ENCODE measurements at places on chromosomes 2 and 18.

DNA sequence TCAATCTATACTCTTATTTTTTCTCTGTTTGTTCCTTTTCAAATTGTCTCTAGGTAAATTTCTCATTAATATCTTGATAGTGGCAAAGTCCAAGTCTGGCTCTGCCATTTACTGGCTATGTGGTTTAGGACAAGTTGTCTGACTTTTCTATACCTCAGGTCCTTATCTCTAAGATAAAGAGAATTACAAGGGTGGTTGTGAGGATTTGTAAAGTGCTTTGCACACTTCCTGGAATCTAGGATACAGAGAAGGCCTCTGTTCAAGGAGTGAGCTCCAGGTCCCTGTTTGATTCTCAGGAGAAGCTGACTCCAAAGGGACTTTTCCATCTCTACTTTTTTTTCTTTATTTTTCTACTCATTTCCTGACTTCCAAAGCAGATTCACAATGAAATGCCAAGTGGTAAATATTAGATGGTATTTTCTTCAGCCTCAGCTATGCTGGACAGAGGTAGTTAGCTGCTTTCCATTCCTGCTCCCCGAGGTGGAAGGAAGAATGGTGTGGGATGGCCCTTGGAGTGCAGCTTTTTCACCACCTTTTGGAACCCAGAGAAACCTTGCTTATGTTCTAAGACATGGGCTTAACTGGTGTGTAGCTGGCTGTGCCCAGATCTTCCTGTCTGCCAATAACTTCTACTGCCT, 90.5 kb downstream of the GALNT1 start:
- DNase-seq, result no peak

DNA sequence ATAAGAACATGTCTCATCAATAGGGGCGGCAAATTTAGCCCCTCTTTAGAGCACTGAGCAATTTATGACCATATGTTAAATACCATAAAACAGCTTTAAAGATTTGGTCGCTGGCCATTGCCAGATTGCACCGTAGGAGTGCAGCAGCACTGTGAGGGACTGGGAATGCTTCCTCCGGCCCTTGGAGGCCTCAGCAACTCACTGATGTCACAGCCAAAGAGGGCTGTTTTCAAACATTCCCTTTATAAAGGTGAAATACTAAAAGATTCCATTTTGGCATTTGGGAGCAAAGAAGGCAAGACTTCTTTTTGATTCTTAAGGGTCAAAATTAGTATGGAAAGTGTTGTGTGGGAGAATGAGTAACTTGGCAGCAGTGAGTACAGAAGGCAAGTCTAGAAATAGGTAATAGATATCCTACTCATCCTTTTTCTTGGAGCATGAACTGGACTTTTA, 63.7 kb downstream of the BABAM2 start:
- no peak for DNase-seq

DNA sequence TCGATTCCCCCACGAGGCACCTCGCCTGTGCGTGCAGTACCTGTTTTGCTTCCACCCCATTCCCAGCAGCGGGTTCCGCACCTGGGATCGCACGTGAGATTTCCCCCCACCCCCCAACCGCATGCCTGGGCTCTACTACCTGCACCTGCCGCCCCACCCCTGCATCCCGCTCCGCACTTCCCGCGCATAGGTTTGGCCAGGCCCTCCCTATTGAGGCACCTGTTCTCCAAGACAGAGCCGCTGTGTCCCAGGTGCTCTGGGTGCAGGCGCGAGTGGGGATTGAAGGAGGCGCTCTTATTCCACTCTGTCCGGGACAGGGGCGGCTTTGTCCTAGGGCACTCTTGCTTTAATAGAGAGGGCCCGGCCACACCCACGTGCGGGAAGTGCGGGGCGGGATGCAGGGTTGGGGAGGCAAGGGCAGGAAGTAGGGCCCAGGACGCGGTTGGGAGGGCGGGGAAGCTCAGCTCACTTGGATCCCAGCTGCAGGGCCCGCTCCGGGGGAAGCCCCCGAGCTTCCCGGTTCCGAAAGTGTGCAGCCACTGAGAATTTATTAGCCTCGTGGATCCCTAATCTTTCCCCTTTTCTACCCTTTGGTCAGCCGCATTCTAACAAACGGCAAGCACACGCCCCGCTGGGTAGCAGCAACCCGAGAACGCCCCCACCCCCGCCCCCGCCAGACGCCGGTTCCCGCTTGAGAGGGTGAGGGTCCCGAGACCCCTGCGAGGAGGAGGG, 670 bp upstream of the MOCOS start:
- no peak for DNase-seq

DNA sequence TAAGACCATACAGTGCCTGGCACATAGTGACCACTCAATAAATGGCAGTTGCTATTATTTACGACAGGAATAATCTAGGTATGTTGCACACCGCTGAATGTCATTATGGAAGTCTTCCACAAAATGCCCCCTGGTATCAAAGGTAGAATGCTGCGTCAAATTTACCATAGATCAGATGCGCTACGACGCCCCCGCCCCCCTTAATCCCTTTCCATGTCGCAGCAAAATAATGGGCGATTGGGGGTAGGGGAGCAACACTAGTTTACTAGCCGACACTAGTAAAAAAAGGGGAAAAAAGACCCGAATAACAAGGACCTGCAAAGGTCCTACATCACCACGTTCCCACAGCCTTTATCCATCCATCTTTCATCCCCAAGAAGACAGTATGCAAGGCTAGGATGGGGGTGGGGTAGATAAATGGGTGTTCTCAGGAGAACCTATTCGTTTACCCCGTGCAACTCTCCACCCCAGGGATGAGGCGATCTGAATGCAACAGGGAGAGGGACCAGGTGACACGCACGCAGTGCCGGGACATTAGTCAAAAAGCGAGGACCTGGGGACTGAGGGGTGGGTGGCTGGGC, 455 bp downstream of the PREPL start:
- no peak for DNase-seq

- no peak for DNase-seq
Measured at GRCh38 chr2:229922449-229923386, at the start of gene FBXO36. TSS of gene FBXO36 (plus strand) at chr2:229922503. CDS start at chr2:229922514, 11 bp downstream.

DNA sequence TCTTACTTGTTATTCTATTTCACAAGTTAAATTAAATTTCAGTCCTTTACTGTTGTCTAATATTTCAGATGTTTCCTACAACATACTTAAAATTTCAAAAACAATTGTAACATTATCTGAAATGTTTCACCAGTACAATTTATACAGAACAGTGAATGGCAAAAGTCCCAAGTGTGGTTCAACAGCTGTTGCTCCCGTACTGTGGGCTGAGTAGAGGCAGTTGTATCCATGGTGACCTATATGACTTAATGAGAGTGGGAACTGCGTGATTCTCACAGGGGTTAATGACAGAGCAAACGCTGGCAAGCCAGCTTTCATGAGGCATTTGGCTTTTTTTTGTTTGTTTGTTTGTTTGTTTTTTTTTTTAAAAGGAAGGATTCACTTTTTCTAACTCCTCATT, 5.3 kb upstream of the PLCL1 start:
- no peak for DNase-seq

DNA sequence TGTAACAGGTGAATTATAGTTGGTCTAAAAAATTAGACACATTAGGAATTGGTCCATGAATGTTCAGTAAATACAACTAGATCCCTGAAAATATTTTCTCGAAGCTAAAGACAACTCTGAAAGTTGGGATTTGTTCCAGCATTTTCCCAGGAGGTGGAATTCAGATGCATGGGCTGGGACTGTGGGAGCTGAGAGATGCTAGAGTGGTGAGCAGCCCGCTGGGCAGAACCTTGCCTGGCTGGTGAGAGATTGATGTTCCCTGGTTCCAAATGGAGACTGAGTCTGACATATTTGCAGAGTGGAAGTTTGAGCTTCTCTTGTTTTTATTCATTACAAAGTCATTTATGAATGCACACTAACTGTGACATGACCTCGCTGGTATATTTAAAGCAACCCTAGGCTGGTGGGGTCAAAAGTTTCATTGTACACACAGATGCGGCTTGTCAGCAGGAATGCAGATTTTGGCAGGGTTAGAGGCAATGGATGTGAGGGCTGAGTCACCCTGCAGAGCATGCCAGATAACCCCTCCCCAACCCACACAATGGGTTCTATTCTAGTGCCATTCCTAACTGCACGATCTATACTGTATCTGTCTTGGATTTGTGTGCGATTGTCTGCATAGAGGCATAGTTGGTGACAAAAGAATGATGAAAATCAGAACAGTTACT, 23.5 kb upstream of the TMEM178A start:
- DNase-seq, result no peak

GRCh38 chr2:38105922-38106321, 30.0 kb upstream of the CYP1B1 start:
- no peak for DNase-seq

DNA sequence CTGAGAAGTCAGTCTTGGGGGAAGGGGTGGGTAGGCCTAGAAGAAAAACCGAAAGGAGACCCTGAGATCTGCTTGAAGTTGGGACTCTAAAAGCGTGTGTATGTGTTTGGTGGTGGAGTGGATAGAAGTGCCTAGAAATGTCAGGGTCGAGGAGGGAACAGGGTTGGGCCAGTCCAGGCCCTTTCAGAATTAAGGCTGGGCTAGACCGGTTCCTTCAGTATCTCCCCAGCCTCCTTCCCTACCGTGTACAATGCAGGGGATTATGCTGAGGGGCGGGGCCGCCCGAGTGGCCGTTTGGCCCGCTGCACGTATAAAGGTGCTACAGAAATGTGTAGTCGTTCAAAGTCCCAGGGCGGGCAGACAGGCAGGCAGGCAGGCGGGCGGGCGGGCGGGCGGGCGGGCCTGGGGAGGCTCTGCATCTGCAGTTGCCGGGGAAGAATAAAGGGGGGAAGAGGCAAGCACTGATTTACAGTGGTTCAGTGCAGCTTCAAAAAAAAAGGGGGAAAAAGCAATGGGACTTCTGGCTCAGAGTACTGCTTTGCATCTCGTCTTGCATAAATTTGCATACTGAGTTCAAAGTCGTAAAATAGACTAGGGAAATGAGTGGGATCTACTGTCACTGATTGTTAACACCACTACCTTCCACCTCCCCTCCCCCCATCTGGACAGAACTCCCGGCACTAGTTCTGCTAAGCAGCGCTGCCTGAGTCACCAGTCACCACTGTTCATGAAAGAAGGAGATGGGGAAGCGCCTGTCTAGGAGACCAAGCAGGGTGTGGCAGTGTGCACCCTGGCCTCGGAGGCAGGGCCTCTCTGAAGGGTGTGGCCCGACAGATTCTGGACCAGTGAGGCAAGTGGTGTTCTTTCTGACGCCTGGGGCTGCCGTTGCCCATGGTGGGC, 3.6 kb downstream of the IGFBP2 start:
- DNase-seq, result no peak

DNA sequence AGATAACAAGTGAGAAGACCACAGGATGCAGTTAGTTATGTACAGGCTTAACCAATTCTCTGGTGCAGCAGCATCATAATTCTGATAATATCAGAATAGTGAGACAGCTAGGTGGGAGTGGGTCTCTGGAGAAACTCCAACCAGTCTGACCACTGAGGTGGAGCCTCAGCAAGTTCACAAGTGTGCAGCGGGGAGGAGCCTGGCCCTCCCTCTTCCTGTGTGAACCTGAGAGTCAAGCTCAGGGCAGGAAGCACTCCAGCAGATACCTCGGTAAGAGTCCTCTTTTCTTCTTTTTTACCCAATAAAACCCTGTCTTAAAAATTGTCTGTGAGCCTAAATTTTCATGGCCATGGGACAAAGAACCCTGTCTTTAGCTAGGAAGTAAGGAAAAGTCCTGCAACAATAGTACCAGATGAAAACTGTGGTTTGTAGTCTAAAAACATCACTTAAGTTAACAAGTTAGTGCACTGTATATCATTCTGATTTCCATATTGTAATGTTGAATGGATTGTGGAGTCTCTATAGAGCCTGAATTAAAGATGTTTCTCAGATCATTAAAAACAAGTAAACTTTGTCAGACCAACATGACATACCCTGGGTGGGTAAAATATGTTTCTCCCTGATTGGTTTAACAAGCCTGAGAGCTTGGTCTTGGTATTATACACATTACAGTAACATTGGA, 370.8 kb downstream of the TMEM182 start:
- no peak for DNase-seq

DNA sequence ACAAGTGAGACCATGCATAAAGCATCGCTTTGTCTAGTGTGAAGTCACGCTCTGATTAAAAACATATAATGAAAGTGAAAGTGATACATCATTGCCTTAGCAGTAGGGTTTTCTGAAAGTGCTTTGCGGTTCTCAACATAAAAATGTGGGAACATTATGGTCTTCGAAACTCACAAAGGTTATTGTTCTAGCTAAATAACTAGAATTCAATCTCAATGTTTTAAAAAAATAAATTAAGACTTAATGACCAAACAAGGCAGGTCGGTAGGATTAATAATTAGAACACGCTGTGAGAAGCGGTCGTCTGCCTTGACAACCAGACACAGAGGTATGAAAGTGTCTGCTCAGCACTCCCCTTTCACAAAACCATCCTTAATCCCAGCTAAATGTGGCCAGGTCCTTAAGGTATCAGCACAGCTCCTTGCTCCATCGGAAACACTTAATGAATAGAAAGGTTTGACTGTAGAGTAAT, 42.2 kb downstream of the KLHL14 start:
- DNase-seq, result peak; percentile 7

- no peak for DNase-seq
Measured at GRCh38 chr2:201994973-201995638, 38.5 kb upstream of the FZD7 start.

- no peak for DNase-seq
Measured at GRCh38 chr18:36328385-36328858, 30.9 kb downstream of the FHOD3 start.

DNA sequence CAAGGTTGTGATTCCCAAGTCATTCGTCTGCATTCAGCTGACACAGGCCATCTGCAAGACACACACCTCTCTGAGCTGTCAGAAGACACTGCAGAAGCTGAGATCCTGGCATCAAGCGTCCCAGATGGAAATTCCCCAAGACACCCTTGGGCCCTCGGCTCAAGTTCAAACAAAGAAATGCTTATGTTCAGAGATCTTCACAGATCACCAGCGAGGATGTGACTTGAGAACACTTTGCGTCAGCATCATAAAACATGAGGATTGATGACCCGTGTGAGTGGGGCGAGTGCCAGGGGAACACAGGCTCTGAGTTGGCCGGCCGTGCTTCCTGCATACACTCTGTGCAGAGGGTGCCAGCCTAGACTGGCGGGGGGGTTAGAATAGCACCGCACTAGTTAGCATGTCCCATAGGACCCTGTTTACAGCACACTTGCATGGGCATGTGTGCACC, 36.8 kb downstream of the KCNIP3 start:
- peak; percentile 29 for DNase-seq

DNA sequence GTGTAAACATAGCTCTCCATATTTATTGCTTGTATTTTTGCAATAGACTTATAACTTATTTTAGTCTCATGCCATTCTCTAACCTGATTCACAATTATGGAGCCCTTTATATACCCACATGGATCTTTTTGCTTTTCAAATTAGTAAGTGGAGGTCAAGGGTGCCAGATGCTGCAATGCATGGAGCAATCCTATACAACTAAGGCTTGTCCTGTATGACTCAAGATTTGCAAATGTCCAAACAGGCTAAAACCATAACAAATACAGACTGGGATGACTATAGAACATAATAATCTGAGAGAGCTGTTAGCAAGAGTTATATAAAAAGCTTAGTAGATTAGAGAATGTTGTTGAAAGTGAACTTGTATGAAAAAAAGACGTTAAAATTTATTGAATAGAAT, 690.4 kb upstream of the NRXN1 start:
- DNase-seq, result no peak

Measured in smooth muscle cell of the brain vasculature (primary cell).